ENCODE measurements at places on chromosomes 2 and 18.

GRCh38 chr2:43127941-43128558 is 98.4 kb downstream of the ZFP36L2 start:
- no peak for DNase-seq

GRCh38 chr2:67656875-67657274 is 259.7 kb downstream of the ETAA1 start:
- no peak for DNase-seq

- DNase-seq = no peak
Observed at GRCh38 chr2:223720367-223720766, 117.0 kb downstream of the AP1S3 start.

DNA sequence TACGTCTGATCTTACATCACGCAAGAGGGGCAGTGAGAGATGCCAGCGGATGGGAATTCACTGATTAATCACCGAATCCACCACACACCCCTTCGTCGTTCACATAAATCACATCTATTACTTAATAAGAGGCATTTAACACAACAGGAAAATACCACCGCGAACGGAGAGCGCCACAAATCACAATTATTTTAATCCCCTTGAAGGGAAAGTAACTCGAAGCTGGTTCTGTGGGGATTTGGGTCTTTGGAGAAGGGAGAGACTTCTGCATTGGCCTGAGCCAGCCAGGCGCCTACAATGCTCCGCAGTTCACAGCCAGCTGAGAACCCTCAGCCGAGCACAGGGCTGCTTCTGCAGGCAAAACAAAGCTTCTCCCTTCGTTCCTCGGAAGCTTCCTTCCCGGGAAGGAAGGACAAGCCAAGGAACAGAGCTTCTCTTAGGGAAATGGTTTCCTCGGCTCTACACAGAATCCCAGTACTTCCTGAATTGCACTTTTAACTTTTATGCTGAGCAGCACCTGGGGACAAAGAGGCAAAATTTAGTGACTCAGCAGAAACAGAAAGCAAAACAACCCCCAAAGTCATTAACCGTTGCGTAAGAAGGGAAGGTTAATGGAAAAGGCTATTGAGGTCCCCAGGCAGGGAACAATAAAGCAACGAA is at the start of gene LRP1B:
LRP1B (minus strand) TSS at position 7 of the 660 bp plus-strand sequence. CDS start 287 bp downstream, outside the sequence.
- no peak for DNase-seq

- no peak for DNase-seq
Observed at GRCh38 chr2:208686665-208687064, 280.1 kb downstream of the PTH2R start.

GRCh38 chr2:200791905-200792304 is 19.8 kb upstream of the BZW1 start:
- DNase-seq = no peak
